Stimulated activated CD8-positive, alpha-beta memory T cell treated with anti-CD3 and anti-CD28 coated beads, Interleukin-7, amount 100 ng/mL, for 1 hour (primary cell): ENCODE measurements at places on chromosomes 6 and 20.
A peak's percentile ranks its signal among the peaks of the same experiment; 100 is the strongest.

GRCh38 chr20:14570811-14571210, 233.4 kb upstream of the FLRT3 start:
- no peak for DNase-seq

- no peak for DNase-seq
Observed at GRCh38 chr6:89750338-89750737, 69.3 kb downstream of the MDN1 start.

GRCh38 chr6:34170346-34170745, 24.5 kb upstream of the GRM4 start:
- DNase-seq: no peak

GRCh38 chr6:21846541-21847451, 253.2 kb downstream of the SOX4 start:
- DNase-seq: no peak

DNA sequence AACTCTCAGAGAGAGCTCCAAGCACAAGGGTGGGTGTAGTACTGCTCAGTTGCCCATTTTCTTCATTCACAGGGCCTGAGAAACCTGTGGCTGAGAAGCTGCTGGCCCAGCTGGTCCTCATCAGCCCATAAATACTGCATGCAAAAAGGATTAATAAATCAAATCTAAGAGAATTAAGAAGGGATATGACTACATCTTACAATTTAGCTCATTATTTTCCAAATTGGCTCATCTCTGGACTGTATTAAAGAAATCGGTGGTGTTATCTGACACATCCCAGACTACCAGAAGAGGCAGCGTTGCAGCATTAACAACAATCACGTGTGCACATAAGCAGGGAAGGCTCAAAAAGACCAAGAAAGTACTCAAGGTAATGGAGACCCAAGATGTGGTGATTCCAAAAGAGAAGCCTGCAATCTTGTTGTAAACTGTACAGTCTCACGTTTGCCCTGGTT, 90.7 kb downstream of the CD24 start:
- DNase-seq: no peak

- DNase-seq: no peak
Observed at GRCh38 chr6:140401761-140402160, 1027.3 kb upstream of the CITED2 start.

DNA sequence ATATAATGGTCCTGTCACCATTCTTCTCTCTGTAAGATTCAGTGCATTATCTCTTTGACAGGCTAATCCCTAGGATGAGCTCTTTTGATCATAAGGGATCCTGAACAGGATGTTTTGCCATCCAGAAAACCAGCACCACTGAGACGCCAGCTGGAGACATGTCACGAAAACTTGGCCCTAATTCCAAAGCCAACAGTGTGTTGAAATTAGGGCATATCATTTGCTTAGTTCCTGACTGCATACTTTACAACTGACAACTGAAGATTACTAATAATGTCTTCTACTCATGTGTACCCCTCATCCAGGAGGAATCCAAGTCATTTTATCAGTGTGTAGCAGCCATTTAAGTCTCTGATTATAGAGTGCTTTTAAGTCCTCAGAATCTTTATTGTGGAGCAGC, 243.6 kb downstream of the KCNQ5 start:
- DNase-seq: no peak

- peak; percentile 15 for DNase-seq
Observed at GRCh38 chr6:53410508-53411258, 61.9 kb upstream of the ELOVL5 start.

DNA sequence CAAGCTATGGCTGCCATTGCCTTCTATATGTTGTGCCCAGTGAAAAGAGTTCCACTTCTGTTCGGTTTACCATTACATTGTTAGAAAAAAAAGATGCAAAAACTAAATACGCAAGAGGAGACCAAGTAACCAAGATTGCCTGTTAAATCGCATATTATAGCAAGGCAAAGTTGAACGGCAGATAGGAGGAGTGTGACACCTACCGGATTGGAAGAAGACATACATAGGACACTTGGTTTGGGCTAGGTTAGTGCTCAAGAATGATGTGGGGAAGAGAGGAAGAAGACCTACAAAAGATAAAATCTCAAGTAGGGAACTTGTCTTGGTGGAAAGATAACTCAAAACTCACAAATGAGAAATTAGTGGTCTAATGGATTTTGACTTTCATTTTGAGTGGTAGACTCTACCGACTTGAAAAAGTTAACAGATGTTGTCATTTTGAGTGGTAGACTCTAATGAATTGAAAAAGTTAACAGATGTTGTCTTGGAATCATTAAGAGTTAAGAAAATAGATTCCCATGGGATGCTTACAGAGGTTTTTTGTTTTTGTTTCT, 95.5 kb downstream of the F13A1 start:
- no peak for DNase-seq

DNA sequence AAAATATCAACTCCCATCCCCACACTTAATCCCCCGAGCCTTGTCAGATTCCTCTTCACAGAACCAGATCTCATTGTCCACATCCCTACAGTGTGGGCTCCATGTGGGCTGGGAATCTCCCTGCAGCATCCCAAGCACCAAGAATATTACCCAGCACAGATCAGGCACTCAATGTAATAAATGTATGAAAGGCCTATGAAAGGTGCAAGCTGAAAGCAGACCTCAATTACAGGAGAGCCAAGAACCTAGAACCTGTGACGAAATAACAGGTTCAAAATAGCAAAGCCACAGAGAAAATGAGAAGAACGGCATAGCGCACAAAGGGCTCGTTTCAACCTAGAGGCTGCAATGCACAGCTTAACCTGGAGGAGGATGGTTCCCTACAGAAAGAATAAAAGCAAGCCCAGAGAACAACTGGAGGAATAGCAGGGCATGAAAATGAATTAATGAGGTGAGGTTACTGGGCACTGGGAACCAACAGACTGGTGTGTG, 3.1 kb downstream of the SLC23A2 start:
- no peak for DNase-seq

GRCh38 chr6:13302751-13303667, 25.3 kb downstream of the TBC1D7 start:
- DNase-seq: peak; percentile 6

DNA sequence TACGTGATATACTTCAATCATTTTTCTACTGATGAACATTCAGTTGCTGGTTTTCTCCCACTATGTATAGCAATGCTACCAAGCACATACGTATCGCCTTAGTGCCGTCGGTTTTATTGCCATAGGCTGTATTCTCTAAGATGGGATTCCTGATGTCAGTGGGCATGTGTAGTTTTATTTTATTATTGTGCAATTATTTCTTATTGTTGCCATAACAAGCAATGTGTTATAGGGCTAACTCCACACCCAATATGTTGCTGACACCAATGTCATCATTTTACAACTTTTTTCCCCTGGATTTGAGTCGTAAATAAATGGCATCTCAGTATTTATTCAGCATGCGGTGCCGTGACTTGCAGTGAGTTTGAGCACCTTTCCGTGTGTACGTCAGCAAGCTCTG, 10.8 kb upstream of the DACT2 start:
- DNase-seq: no peak

GRCh38 chr20:41318271-41318649, 729 bp upstream of the ZHX3 start:
- no peak for DNase-seq

DNA sequence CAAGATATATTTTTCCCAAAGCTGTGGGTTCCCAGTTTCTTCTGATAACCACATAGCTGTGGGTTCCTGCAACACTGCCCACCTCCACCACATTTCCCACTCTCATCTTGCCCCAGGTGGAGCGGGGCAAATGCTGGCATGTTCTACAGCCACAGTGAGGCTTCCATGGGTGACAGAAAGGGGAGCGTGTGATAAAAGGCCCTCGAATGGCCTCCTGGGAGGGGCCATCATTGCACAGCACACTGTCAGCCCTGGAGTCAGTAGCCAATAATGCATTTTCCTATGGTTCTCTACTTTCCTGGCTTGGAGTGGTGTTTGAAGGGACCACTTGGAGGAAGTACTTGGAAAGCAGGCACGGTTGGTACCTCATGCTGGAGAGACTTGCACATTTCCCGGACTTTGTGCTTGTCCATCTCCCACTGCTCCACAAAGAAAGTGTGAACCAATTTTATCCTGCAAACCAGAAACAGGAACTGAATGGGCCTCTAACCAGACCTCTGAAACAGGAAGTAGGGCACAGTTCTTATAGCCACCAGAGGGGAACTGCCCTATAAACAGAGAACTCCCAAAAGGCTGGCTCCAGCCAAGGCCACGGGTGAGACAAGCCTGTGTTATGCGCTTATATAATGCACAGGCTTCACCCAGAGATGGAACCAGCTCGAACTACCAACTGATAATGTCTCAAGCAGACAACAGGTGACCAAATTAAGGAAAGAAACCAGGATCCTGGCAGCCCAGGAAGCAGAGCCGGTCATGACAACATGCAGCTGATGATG, 8.6 kb downstream of the MAP3K5 start:
- DNase-seq: no peak

GRCh38 chr20:38867062-38867359, 59.2 kb upstream of the FAM83D start:
- no peak for DNase-seq

DNA sequence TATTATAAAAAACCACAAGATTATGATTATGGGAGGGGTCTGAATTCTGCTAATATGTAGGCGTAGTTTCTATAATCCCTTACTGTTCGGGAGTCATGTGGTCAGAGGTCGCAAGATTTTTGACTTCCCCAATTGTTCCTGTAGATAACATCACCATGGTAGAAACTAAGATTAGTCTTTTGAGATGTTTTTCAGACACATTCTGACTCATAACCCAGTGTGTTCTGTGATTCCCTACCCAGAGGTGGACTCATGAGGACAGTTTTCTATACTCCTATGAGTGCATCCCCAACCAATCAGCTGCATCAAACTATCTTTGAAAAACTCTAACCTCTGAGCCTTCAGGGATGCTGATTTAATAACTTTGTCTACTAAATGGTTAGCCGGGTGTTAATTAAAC, 175.5 kb downstream of the RFPL4B start:
- DNase-seq: no peak

DNA sequence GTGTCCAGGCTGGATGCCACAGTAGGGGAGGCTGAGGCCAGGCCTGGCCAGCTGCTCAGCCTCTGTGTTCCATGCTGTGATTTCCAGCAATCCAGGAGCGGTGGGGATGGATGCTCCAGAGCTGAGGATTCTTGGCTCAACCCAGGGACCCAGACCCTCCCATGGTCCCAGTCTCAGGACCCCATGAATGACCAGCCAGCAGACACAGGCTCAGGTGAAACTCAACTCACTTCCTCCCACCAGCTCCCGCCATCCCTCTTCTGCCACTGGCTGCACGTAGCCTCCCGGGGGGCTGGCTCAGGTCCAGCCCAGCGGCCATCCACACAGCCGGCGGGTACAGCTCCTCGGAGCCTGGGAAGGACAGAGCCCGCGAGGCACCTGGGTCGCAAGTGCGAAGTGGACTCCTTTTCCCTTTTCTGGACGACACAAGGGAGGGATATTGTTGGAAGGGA, 54.5 kb upstream of the DACT2 start:
- DNase-seq: no peak

DNA sequence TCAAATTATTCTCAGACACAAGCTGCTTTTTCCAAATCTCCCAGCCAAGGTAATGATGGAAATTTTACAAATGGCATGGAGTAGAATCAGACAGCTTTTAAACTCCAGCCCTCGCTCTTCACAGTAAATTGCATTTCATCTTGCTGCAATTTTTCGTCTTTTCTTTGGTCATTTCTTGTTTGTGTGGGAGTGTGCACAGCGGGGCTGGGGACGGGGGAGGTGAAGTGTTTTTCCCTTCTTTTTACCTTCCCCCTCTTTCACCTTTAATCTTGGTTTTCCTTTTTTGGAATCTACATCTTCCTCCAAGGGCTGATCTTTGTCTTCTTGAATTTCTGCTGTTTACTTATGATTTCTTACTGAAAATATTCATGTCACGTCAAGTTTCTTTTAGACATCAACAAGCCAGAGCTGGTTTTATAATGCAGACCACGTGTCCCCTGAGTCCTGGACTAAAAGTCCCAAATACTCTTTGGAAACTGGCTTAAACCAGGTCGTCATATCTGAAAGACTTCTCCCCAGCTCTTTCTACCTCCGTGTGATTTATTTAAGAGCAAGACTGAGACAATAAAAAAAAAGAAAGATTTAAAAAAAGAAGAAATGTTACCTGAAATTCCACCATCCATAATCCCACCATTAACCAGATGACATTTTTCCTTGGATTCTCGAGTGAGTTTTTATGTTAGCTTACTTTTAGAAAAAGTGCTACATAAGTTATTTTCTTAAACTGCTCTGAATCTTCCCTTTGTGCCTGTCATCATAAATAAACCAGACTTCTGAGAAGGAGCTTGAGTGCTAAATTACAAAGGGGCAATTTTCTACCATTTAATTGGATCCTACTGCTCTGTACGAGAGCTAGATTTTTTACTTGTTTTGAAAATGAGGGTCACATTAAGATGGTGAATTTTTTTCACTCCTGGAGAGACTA, 52.0 kb downstream of the MAP3K5 start:
- no peak for DNase-seq

GRCh38 chr6:27214126-27214601, 33.3 kb upstream of the PRSS16 start:
- no peak for DNase-seq

DNA sequence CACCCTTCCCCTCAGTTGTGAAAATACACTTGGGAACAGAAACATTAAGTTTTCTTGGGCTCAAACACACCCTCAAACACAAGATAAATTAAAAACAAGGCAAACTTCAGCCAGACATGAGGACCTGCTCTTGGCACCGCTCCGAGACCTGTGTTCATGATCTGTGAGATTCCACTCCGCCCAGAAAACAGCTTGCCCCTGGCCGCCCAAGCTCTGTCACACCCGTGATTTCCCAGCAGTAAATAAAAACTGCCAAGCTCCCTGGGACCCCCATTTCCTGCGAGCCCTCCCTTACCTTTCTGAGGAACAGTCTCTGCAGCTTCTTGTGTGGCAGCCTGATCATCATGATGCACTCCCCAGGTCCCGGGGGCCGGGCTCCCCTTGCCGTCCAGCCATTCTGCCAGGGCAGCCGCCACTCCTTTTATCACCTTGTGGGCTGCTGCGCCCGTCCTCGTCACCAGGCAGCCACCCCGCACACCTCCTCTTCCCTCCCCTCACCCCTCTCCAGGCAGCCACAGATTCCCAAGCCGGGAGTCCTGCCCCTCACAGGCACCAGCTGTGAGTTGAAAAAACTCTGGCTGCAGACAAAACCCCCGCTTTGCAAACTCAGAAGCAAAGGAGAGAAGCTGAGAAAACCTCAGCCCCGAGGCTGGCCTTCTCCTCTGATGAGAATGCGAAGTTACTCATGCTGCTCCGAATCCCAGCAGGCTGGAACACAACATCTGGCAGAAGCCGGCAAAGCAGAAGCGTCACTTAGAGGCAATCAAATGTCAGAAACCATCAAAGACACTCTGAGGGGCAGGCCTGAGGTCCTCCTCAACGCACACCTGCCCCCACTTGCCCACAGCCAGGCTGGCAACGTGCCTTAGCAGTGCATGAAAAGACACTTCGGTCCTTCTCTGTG, 130.4 kb upstream of the RPS6KA2 start:
- DNase-seq: no peak

GRCh38 chr6:40626886-40627285, 39.7 kb upstream of the LRFN2 start:
- no peak for DNase-seq

DNA sequence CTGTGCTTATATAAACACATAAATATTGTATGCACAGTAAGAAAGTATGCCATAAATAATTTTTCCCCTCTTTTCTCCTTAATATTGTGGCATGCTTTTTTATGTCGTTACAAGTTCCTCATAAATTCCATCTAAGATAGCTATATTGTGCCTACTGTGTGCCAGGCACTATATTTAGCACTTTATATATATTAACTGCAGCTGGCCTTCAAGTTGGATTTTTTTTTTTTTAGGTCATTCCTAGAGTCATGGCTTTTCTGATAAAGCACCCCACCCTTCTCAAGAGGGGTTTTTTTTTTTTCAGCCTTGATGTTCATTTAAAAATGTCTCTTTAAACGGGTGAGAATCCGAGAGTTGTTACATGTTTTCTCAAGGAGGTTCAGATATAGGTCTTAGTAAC, 42.8 kb upstream of the RNF8 start:
- no peak for DNase-seq
